ENCODE measurements at places on chromosomes 5 and 9.
A peak's percentile ranks its signal among the peaks of the same experiment; 100 is the strongest.

GRCh38 chr5:154611341-154611767, 133.3 kb upstream of the HAND1 start:
- DNase-seq: no peak

DNA sequence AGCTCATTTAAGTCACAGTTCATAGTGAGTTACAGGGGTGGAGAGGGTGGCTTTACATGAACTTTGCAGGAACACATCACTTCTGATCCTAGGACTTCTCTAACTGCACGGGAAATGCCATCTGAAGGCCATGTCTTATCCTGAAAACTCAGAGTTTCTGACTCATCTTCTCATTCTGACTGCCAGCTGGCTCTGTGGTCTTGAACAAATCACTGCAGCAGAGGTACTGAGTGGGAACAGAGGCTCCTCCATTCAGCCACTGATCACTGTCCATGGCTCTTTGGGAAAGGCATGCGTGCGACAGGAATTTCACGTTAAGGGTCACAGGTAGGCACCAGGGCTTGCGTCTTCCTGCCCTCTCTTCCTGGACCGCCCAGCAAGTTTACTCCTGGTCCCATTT, 114.6 kb upstream of the LRRTM2 start:
- no peak for DNase-seq

- DNase-seq: no peak
These were observed 27.6 kb upstream of the ENTREP1 start for GRCh38 chr9:69297300-69297980.

- peak; percentile 3 for DNase-seq
These were observed 55.7 kb downstream of the TSSK1B start for GRCh38 chr5:113378959-113379541.

- DNase-seq: no peak
These were observed 127.5 kb downstream of the PPP2R2B start for GRCh38 chr5:146751054-146751453.

DNA sequence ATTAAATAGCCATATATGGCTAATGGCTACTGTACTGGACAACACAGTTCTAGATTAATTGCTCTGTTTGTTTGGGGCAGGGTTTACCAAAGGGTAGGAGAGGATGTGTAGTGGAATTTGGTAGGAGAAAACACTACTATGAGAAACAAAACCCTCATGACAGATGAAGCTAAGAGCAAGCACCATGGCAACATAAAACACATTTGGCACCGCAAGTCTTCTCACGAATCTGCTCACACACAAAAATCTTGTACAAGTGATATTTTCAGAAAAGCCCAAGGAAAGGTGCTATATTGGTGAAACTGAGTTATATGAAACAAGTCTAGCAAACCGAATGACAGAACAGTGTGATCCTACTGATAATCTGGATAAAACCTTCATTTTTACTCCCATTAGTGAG, 38.5 kb downstream of the CSF2 start:
- DNase-seq: no peak

- DNase-seq: no peak
These were observed 13.6 kb upstream of the ERAP1 start for GRCh38 chr5:96821260-96821916.

DNA sequence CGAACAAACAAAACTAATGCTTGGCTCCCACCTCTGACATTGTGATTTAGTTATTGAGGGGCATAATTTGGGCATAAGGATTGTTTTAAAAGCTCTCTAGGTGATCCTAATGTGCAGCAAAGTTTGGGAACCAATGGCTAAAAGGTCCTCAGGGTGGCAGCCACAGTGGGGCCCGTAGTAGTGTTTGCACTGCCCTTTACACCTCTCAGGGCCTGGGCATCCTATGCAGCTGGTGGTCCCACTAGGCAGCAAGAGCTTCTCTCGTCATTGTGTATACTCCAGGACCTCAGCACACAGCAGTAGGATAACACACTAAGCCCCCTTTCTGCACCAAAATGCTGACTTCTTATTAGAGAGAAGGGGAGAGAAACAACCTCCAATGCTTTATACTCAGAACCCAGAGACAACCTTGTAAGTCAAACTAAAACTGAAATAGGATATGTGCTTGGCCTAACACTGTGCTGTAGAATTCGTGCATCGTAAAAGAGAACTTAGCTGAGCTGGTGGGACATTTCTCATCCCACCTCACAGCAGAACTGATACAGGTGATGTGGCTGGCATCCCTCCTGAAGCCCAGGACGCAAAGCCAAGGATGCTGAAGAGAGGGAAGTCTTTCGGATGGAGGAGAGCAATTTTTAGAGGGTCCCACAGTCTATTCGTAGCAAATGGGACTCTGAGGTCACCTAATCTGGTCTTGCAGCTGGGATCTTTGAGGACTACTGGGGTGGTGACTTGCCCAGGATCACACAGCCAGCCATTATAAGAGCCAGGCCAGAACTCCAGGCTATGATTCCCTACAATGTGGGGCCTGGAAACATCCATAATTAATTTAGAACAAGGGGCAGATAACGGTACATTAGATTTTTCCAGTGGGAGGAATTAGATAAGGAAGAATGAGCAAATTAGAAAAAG, 1.2 kb downstream of the GLRX start:
- DNase-seq: no peak

DNA sequence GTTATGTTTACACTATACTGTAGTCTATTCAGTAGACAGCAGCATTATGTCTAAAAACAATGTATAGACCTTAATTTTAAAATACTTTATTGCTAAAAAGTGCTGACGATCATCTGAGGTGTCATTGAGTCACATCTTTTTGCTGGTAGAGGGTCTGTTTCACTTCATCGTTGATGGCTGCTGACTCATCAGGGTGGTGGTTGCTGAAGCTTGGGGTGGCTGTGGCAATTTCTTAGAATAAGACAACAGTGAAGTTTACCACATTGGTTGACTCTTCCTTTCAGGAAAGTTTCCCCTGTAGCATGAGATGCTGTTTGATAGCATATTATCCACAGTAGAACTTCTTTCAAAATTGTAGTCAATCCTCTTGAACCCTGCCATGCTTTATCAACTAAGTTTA, 150.3 kb downstream of the FBXL7 start:
- DNase-seq: no peak

- no peak for DNase-seq
These were observed 79.8 kb downstream of the CDO1 start for GRCh38 chr5:115736690-115737005.

- no peak for DNase-seq
These were observed 33.7 kb downstream of the LHX2 start for GRCh38 chr9:124045076-124045829.

DNA sequence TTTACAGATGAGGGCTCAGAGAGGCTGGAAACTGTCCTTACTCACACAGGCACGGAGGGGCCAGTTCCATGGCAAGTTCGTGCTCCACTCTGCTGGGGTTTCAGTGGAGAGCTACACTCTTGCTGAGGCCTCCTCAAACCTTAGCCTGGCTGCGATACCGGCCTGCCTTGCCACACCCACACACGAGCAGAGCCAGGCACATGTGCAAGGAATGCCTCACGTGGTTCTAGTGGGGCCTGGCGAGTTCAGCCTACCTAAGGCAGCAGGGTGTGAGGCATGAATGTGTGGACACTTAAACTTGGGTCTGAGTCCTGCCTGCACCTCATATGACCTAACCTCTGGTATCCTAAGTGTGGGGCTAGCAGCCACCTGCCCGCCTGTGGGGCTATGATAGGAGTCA, 21.5 kb upstream of the PRDM12 start:
- no peak for DNase-seq

DNA sequence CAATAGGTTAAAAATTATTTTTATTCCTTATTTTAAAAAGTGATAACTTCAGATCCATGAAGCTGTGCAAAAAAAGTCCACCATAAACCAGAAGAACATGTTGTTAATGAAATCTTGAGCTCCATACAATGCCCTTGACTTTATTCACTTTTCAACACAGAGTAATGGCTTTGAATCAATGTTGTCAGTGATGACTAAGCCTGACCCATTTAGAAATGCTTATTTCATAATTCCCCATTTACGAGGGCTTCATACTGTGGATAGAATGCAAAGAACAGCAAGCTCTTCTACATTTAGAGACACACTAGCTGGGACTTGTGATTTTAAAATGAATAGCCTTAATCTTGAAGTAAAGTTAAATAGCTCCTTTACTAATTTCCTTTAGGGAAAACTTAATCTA, 25.7 kb upstream of the IL9 start:
- DNase-seq: no peak

DNA sequence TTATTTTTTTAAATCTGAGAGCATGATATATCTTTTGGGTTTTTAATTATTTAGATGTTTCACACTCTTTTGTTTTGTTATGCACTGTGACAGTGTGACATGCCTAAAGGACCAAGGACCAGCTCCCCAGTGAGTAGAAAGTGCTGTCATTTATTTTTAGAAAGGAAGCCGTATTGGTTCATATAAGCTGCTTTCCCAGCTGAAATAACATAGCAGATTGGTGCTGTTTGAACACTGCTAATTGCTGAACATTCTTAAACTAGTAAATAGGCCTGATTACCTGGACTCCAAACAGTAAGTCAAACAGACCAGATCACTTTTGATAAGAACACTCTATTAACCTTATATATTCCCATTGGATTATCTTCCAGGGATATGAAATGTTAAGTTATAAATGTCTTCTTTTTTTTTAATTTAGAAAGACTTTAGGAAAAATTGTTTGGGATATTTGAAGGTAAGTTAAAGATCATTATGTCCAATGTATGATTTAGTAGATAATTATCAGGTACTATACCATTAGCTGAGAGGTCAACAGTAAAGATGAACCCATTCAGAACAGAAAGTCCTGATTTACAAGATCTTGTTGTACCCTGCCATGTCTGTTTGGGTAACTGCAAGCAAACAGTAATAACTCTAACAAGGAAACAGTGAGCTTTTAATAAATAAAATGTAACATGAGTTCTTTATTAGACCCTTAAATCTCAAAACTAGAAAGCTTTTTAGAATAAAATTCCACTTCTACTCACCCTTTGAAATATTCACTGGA, 27.8 kb upstream of the ELL2 start:
- DNase-seq: no peak

GRCh38 chr9:18058564-18059442, 415.1 kb upstream of the ADAMTSL1 start:
- DNase-seq: no peak

DNA sequence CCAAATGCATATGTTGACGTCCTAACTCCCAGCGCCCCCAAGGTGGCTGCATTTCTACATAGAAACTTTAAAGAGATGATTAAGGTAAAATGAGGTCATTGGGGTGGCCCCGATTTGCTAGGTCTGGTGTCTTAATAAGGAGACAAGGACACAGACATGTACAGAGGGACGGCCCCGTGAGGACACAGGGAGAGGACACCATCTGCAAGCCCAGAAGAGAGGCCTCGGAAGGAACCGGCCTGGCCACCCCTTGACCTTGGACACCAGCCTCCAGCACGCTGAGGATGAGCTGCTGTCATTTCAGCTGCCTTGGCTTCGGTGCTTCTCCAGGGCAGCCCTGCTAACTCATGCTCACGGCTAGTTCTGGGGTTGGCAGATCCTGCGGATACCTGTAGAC, 73.2 kb downstream of the MRPL36 start:
- no peak for DNase-seq

DNA sequence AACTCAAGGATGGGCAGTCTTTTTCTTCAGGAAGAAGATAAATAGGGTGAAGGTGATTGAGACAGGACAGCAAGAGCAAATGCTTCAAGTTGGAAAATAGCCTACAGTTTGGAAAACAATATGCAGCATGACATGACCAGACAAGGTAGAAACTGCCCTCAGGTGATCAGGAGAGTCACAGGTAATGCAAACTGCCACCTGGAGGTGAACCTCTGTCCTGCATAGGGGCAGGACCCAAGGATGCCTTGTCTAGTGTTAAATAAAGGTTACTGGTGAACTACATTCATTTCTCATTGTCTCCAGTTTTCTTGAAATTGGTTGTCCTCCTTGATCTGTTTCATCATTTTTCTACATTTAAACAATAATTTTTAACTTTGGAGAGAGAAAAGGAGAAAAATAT, 232.1 kb downstream of the SEMA5A start:
- DNase-seq: no peak

GRCh38 chr9:129393064-129393463, 215.0 kb upstream of the IER5L start:
- DNase-seq: no peak

GRCh38 chr5:157476702-157477408, 16.8 kb downstream of the NIPAL4 start:
- peak; percentile 29 for DNase-seq

DNA sequence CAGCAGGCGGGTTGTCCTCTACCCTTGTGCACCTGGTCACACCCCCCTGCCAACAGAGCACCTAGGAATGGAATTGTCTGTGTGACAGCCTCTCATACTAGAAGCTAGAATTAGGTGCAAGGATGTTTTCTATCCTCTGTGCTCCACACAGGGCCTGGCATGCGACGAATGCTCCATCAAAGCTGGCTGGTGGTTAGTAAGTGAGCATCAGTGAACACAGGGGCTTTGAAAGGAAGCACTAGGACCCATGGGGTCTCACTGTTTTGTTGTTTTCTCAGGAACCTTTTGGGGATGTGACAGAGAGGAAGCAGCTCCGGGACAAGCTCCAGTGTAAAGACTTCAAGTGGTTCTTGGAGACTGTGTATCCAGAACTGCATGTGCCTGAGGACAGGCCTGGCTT, 32.3 kb downstream of the GALNT12 start:
- no peak for DNase-seq

- DNase-seq: no peak
These were observed 86.7 kb upstream of the SLC30A5 start for GRCh38 chr5:69007163-69007562.

DNA sequence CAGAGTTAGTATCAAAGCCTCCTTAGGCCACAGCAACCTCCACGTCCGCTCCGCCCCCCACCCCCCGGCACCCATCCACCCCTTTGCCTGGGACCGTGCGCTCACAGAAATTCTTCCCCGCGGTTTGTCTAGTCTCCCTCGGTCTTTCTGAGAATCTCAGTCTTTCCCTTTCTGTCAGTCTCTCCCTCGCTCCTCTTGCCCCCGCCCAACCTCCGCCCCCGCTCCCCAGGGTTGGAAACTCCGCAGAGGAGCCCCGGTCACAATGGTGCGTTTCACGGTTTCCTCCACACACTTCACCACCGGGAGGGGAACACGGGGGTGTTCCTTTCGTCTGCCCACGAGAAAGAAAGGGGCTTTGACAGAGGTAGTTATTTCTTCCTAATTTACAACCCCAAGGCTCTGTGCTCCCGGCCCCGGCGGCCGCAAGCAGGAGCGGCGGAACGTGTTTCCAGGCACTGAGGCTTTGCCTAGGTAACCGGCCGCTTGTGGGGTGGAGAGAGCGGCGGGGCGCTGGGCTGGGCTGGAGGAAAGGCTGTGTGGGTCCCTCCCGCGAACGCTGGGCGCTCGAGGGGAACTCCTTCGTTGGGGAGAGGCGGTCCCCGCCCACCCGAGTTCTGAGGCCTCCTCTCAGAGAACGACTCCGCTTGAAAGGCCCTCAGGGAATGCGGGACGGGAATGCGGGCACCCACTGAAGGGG, 2.1 kb downstream of the NR4A3 start:
- no peak for DNase-seq

- no peak for DNase-seq
These were observed at the start of gene TPD52L3 for GRCh38 chr9:6328103-6328502. Gene TPD52L3 (plus strand): TSS chr9:6328375. CDS start chr9:6328596, 221 bp downstream.

GRCh38 chr9:128459011-128459410, 3.2 kb downstream of the ODF2 start:
- DNase-seq: no peak

Data from AG04449 (cell line).